ENCODE measurements at places on chromosomes 5 and 9. TPM values are rescaled to one million over a fixed set of nuclear protein-coding genes. Genes with fewer than 3 reads are reported as not detected.

S1PR3 gene
- 6.7 TPM for polyA plus RNA-seq

ENTPD2 gene
- 1.6 TPM for polyA plus RNA-seq

PCDHB10 gene
- 0.10 TPM for polyA plus RNA-seq

PIP5KL1 gene
- 2.7 TPM for polyA plus RNA-seq

GFRA3 gene
- polyA plus RNA-seq = 0.32 TPM

NREP gene
- 7.5 TPM for polyA plus RNA-seq

ECM2 gene
- 0.41 TPM for polyA plus RNA-seq

Data from esophagus (tissue), 2 donors.